ENCODE measurements at places on chromosomes 6 and 20.

GRCh38 chr6:25954756-25955155 lies 7.8 kb upstream of the TRIM38 start:
- no peak for DNase-seq

GRCh38 chr6:91600561-91600960 lies 1013.7 kb upstream of the MAP3K7 start:
- no peak for DNase-seq

- no peak for DNase-seq
Measured at GRCh38 chr6:143684486-143684885, 6.7 kb downstream of the PHACTR2 start.

DNA sequence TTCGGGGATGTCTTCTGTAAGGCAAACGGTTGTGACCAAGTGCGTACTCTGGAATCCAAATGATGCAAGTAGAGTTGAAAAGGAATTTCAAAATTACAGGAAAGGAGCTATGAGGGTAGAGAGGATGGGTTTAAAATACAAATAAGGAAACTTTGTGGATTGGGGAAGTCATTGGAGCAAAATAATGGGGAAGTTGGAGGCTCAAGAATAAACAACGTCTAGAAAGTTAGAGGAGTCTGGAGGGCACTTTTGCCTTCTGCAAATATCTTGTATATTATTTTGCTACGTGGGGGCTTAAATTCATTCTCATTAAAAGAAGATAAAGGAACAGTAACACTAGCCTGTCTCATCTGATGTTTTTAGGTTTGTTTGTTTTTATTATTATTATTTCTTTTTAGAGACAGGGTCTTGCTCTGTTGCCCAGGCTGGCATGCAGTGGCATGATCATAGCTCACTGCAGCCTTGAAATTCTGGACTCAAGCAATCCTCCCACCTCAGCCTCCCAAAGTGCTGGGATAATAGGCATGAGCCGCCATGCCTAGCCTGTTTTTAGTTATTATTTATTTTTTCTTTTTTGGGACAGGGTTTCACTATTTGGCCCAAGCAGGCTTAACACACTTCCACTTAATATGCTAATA lies 55.0 kb upstream of the TNFAIP3 start:
- DNase-seq, result no peak

- DNase-seq, result no peak
Measured at GRCh38 chr6:16292432-16292831, 54.0 kb downstream of the GMPR start.

GRCh38 chr6:79430913-79431536 lies 106.2 kb downstream of the LCA5 start:
- no peak for DNase-seq

DNA sequence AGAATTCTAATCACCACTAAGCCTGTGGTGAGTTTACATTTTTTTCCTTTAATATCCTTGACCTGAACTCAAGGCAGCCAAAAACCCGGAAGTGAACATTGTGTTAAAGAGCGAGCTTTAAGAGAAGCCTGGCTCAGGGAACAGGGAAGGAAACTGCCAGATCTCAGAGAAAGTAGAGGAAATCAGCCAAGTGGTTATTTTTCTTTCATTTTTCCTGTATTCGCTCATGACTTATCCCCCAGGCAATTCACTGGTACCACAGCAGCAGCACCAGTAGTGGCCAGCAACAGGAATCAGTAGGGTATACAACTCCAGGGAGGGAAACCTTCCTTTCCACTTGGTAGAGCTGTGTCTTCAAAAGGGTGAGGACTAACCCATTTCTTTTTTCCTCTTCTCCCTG lies 89.6 kb upstream of the HMGCLL1 start:
- no peak for DNase-seq

- DNase-seq, result no peak
Measured at GRCh38 chr6:15033850-15034203, 212.0 kb upstream of the JARID2 start.

DNA sequence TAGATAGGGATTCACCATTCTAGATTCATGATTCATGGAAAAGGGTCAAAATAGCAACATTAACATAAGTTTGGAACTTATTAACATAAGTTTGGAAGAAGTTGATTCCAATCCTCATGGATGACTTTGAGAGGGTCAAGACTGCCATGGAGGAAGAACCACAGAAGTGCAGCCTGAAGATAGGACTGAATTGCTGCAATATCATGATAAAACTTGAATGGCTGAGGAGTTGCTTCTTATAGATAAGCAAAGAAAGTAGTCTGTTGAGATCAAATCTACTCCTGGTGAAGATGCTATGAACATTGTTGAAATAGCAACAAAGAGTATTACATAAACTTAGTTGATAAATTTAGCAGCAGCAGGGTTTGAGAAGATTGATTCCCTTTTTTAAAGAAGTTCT lies 62.2 kb downstream of the GMDS start:
- DNase-seq, result no peak

- DNase-seq, result no peak
Measured at GRCh38 chr6:45922728-45923351, 92.8 kb downstream of the CLIC5 start.

- DNase-seq, result no peak
Measured at GRCh38 chr6:169145496-169145895, 108.2 kb downstream of the THBS2 start.

- no peak for DNase-seq
Measured at GRCh38 chr6:34242252-34243130, 5.8 kb downstream of the HMGA1 start.

GRCh38 chr6:16338577-16339264 lies 100.3 kb downstream of the GMPR start:
- no peak for DNase-seq

DNA sequence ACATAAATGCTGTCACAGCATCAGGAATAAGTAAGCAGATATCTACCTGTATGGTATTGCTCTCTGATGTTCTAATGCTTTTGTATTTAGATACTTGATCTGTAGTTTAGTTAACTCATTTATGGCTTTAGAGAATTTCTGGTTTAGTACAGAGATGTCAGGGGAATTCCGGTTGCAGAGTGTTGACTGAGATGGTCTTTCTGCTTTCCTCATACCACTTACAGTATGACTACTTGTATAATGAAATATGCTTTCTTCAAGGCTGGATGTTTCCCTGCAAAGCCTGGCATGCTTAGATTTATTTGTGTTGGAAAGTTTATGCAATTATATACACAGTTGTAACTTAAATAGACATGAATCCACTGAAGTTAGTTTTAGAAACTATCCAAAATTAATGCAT lies 278.4 kb downstream of the CDH26 start:
- DNase-seq, result no peak

- no peak for DNase-seq
Measured at GRCh38 chr20:4929686-4930397, 71.5 kb downstream of the SLC23A2 start.

GRCh38 chr6:166598441-166599138 lies 12.1 kb upstream of the RAMACL start:
- DNase-seq, result no peak

- no peak for DNase-seq
Measured at GRCh38 chr20:19495905-19496703, 262.0 kb upstream of the RIN2 start.

DNA sequence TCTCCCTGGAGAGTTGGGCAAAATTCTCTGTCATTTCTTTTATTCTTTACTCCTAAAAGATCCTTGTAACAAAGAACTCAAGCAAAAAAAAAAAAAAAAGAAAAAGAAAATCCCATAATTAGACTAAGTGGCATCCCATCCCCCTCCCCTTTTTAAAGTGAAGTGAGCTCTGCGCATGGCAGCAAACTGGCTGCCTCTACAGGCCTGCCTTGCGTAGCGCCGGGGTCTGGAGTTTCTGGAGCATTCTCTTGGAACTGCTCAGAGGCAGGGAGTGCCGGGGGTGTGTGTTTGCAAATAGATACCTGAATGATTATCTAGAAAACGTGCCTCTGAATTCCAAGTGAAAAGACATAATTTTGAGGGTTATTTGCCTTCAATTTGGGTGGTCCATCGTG lies 48.1 kb downstream of the FOXC1 start:
- no peak for DNase-seq

GRCh38 chr6:139588076-139588639 lies 213.7 kb upstream of the CITED2 start:
- DNase-seq, result no peak

DNA sequence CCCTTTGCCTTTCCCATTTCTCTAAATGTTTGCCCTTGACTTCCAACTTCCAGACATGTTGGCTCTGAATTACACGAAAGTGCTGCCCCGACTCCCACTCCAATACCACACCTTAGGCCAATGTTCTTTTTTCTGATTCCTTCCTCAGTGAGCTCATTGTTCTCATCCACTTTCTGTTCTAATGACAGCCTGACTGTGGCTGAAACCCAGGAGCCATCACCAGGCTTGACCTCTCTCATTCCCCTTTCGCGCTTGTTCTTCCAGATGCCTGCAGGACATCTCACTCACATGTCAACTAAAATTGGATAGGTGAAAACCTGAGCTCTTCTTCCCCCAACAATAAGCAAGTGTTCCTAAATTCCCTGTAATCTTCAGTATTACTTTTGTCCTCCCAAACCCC lies 40.4 kb downstream of the PTPRK start:
- DNase-seq, result no peak

DNA sequence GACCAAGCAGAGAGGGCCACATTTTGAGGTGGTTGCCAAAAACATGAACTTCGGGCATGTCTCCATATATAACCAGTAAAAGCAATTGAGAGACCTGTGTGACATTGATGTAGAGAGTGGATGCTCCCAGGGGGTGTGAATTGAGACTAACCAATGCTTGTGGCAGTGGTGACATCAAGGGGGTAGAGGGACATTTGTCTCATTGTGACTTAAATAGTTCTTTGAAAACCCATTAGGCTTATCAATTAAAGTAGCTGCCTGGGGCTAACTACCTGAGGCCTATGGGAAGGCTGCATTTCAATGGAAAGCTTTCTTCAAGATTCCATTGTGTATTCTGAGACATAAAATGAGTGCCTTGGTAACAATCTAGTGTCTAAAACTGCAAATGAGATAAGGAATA lies 82.1 kb upstream of the FABP7 start:
- DNase-seq, result no peak

DNA sequence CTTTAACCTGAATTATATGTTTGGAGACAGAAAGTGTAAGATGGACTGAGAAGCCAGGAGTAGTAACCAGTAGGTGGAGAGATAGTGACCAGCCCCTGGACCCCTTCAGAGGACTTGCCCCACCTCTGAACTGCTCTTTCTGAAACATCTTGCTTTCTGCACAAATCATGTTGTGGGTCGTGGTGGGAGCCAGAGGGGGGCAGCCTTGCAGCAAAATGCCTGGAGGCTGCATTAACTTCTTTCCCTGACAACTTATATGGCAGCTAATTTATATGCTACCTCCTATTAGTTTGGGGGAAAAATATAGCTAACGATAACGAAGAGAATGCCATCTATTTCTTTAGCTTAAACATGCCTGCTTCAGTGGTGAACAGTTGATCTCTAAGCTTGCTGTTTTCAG lies 859.8 kb downstream of the MAFB start:
- no peak for DNase-seq

GRCh38 chr20:30489614-30490003 lies 767.9 kb upstream of the DEFB115 start:
- no peak for DNase-seq

- no peak for DNase-seq
Measured at GRCh38 chr20:15923030-15923776, 650.0 kb downstream of the KIF16B start.

GRCh38 chr6:111738631-111739030 lies 133.0 kb upstream of the TRAF3IP2 start:
- DNase-seq, result no peak

DNA sequence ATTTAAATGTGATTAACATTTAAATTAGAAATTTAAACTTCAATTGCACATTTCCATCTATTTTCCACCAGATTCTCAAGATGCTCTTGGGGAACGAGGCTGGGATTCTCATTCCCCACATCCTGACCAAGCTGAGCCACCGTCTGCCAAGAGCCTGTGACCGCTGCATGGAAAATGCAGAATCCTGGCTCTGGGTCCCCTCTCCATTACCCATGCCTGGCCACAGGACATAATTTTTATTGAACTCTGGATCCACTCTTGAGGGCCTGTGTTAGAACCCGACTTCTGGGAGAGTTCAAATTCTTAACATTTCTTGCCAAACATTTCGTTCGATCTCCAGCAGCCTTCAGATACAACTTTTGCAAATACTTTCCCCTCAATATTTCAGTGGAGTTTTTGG lies 201.6 kb upstream of the SNX9 start:
- no peak for DNase-seq

DNA sequence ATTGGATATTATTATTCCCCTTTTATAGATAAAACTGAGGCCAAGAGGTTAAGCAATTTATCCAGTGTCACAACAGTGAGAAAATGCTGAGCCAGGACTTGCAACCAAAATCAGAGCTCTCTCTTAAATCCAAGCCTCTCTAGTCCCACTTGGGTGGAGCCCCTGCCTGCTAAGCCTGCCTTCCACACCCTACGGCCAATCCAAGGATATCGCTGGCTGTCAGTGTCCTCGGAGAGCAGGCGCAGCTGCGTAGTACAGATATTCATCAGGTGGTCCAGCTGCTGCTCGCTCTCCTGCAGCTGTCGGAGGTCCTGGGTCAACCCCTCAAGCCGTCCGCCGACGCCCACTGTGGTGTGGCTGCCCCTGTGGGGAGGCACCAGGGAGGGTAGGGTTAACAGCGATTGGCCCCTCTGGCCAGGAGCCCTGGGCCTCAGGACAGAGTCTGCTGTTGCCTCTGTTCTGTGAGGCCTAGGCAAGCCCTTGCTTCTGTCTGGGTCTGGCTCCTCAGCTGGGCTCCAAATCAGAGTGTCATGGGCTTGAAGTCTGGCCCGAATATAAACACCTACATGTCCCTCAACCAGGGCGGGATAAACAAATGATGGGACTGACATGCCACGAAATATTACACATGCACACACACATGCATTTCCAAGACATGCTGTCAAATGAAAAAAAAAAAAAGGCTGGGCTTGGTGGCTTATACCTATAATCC lies 3.9 kb upstream of the NECAB3 start:
- DNase-seq, result no peak

- no peak for DNase-seq
Measured at GRCh38 chr20:32506721-32507120, 78.4 kb downstream of the NOL4L start.

DNA sequence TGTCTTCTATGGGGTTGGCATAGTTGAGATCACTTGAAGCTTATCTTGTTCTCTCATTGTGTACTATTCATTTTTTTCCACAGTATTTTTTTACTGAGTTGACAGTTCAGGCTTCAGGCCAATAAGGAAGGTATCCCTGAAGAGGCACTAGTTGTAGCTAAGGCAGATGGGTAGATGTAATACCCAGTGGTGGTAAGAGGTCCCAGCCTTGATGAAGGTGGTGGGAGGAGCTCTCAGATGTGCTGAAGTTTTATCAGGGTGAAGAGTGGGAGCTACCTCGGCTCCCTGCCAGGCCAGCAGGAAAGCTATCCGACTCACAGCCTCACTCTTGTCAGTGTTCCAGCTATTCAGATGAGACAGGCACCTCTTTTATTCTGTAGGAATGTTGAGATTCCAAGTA lies 87.7 kb upstream of the UFL1 start:
- DNase-seq, result no peak

GRCh38 chr20:25009218-25010145 lies 16.9 kb upstream of the APMAP start:
- no peak for DNase-seq
